ACHN (cell line): ENCODE measurements at places on chromosomes 11 and 22.
A peak's percentile ranks its signal among the peaks of the same experiment; 100 is the strongest.

GRCh38 chr11:78109081-78110015, 29.7 kb upstream of the NDUFC2 start:
- no peak for DNase-seq

- no peak for DNase-seq
These were observed 39.6 kb upstream of the HORMAD2 start for GRCh38 chr22:30040499-30041260.

GRCh38 chr11:95304777-95305176, 73.8 kb upstream of the SESN3 start:
- DNase-seq: no peak

- no peak for DNase-seq
These were observed 4.5 kb downstream of the ADAMTS15 start for GRCh38 chr11:130452940-130453339.

DNA sequence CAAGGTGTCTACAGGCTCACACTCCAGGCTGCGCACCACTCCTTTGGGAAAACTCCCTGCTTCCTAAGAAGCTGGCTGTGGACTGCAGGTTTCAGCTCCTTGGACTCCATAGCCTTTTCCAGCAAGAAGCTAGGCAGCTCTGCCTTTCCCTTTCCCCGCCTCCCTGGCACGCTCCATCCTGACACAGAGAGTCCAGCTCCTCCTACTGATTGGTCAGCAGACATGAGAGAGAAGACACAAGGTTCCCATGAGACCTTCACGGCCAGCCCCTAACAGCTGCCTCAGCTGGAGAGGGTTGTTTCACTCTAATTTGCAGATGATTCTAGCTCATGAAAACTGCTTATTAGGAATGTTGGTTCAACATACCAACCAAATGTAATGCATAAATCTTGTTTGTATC, 27.6 kb downstream of the TENM4 start:
- peak; percentile 88 for DNase-seq

DNA sequence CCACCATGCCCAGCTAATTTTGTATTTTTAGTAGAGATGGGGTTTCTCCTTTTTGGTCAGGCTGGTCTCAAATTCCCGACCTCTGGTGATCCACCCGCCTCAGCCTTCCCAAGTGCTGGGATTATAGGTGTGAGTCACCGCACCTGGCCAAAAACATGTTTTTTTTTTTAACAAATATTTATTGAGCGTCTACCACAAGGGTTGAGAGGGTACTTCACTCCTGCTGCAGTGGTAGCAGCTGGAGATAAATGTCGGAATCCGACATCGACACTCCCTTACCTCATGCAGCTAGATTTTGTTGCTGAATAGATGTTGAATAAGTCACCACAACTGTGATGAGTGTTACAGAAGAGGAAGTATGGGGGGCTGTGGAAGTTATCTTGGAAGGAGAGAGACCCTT, 971 bp downstream of the DNAJB13 start:
- DNase-seq: no peak

GRCh38 chr11:32198053-32198452, 107.2 kb downstream of the RCN1 start:
- peak; percentile 10 for DNase-seq

DNA sequence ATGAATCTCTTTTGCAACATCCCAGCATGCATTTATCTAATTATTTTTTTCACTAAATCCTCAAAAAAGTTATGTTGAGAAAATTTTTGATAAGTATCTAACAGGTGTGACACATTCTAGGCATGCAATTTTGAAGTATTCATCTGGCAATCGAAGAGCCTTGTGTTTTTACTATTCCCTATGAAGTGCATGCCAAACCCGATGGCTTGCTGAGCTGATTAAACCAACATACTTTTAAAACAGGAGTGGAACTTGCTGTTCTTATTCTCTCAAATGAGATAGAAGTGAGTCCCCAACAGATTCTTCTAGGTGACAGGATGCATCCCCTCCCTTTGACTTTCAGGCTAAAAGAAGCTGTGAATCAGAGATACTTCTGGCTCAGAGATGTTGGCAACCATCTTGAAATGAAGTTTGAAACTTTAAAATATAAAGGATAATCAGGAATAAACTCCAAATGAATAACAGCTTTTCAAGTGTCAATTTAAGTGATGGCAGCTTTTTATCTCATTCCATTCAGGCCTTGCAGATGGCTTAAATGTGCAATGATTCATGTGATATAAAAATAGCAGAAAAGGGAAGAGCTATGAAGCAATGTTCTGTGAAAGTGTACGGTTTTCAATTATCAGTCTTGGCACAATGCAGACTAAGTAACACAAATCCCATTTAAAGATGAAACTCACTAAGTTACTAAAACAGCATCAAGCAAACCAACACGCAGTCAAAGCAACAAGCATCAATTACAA, 67.7 kb downstream of the APOL5 start:
- DNase-seq: no peak

DNA sequence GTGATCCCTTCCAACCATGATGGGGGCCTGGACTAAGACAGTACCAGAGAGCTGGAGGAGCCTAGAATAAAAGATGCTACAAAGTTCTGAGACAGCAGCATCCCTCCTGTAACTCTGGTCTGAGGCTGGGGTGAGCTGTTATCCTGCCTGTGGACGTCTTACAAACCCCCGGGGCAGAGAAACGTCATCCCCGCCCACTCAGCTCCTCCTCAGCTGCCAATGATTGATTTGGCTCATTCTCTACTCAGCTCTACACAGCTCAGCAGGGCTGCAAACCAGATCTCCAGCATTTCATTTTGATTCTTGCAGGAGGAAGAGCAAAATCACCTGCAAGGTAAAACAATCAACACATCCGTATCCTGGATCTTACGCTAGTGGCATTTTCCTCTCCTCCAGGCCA, 55.5 kb downstream of the CSNK2A3 start:
- no peak for DNase-seq

GRCh38 chr22:42300259-42301076, 30.0 kb upstream of the TCF20 start:
- DNase-seq: peak; percentile 15

DNA sequence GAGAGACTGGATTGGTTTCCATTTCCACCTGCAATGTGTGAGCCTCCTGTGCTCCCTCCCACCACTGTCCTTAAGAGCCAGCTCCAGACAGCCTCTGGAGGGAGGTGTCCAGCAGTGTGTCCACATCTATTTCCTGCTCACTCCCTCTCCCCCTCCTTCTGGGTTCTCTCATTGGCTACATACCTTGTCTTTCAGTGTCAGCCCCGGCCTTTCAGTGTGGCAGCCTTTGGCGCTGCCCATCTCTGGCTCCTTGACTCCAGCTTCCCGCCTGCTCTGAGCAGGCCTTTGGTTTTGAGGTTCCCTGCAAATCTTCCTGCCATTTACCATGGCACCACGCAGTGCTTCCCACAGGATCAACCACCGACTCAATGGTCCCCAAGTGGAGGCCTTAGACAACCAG, 19.0 kb upstream of the PTPRJ start:
- peak; percentile 26 for DNase-seq

DNA sequence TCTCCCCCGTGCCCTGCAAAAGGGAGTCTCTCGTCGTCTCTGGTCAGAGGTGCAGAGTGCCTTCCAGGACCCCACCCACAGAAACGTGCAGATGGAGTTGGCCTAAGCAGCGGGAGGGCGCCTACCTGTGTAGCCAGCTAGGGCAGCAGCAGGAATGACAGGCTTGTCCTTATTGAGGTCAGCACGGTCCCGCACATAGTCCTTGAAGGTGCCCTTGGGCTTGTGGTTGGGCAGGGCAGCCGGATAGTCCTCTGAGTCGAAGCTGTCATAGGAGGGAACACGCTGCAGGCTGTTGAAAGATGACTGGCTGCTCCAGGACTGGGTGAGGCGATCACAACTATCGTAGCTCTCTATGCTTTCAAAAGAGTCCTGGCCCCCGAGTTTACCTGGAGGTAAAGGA, 107.3 kb downstream of the ETS1 start:
- no peak for DNase-seq

- DNase-seq: no peak
These were observed 4.6 kb downstream of the HYLS1 start for GRCh38 chr11:125892071-125892470.

- DNase-seq: no peak
These were observed 56.6 kb upstream of the UBASH3B start for GRCh38 chr11:122598971-122599370.

DNA sequence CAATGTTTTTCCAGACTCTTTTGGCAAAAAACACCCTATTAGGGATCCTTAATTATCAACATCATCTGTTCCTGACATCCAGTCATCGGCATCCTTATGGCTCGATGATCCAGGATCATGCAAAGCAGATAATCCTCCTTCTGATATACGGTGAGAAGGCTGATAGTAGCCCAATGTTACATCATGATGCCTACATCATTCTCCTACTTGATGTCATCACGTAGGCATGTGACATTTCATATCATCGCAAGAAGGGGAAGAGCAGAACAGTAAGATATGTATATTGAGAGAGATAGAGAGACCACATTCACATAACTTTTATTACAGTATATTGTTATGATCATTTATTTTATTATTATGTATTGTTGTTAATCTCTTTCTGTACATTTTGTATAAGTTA, 168.6 kb downstream of the ADAMTS15 start:
- DNase-seq: no peak

GRCh38 chr11:117544130-117544800, 216.6 kb downstream of the CEP164 start:
- DNase-seq: no peak

- DNase-seq: no peak
These were observed 47.9 kb downstream of the WT1 start for GRCh38 chr11:32387411-32387810.

DNA sequence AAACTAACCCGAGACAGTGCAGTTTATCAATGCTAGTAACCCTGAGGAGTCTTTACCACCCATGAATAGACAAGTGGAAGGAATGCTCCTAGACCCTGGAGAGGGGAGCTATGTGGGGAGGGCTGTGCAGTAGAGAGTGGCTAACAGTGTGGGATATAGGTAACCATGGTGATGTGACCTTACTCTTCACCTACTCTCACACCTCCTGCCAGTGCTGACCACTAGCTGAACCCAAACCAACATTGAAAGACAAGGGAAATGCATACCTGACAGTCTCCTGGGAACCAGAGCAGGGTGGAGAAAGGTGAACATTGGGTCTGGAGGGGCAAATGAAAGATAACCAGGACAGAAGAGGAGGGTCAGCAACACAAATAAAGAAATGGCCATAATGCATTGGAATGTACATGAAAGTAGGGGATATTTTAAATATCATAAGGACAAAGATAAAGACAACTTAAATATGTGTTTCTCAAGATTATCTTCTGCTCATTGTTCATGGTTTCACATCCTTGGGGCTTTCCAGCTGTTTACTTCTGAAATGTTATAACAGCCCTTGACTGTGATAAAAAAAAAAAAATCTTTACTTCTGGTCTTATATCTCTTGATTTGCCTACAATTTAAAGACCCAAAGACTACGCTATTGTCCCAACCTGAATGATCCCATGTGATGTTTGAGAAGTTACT, 983.3 kb upstream of the TENM4 start:
- no peak for DNase-seq

- no peak for DNase-seq
These were observed 49.7 kb downstream of the MIAT start for GRCh38 chr22:26707090-26707489.

DNA sequence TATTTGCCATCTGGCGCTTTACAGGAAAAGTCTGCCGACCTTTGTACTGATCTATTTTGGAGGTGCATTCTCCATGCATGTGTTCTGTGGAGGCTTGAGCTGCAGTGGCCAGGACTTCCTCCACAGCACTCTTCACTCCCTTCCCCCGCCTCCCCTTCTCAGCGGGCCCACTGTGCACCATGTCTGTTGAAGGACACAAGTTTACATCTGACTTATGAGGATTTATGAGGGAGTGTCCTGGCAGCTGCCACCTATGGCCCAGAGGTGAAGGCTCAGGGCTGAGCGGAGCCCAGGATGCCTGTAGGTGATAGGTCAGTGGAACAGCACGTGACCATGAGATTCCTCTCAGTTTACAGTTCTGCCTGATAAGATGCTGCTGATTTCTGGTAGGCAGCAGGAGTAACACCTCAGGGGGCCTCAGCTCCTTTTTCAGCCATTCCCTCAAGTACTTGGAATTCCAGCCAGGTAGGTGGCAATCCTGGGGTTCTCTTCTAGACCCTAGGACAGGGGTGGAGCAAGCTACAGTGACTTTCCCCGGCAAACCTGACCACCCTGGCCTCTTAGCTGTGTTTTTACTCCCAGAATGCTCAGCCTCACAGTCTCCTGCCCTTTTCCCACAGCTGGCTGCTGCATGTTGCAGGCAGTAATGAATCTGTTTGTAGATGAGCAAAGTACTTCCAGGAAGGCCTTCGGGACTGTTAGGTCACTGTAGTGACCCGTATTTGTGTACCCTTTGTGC, 59.9 kb downstream of the PPFIBP2 start:
- no peak for DNase-seq

DNA sequence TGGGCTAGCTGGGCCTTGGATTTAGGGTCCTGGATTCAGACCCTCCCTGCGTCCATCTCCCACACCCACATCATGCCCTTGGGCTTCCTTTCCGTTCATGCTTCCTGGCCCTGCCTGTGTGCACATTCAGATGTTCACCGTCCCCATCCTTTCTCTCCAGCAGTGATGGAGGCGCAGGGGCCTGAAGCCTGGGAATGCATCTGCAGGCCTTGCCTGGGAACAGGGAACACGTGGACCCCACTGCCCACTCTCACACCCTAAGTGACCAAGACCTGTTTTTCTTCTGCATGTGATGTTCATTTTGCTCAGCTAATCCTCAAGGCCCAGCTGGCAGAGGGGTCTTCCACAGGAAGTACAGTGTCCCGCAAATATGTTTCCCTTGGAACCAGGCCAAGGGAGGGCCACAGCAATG, 91.6 kb upstream of the PARVA start:
- no peak for DNase-seq

GRCh38 chr22:24952837-24953383, 394 bp downstream of the KIAA1671 start:
- DNase-seq: peak; percentile 80

- no peak for DNase-seq
These were observed 121.6 kb downstream of the LDLRAD3 start for GRCh38 chr11:36065436-36065835.

DNA sequence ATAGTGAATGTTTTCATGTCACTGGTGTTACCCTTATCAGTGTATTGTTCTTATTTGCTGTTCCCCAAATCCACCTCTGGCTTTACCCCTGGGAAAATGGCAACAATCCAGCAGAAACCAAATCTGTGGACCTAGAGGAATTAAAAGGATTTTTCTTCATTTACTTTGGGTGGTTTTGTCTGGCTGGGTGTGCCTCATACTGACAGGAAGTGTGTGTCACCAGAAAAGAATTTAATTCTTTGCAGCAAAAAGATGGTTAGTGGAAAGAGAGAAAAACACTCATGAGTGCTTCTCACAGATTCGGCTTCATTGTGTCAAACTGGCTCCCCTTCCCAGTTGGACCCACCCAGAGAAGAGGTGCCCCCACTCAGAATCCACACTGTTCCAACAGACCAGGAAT, 38.9 kb downstream of the FZD4 start:
- peak; percentile 72 for DNase-seq
